Activated CD4-positive, CD25-positive, alpha-beta regulatory T cell treated with anti-CD3 and anti-CD28 coated beads, Interleukin-2, amount 50 U/mL, for 72 hours (primary cell): ENCODE measurements at places on chromosomes 2 and 18.

DNA sequence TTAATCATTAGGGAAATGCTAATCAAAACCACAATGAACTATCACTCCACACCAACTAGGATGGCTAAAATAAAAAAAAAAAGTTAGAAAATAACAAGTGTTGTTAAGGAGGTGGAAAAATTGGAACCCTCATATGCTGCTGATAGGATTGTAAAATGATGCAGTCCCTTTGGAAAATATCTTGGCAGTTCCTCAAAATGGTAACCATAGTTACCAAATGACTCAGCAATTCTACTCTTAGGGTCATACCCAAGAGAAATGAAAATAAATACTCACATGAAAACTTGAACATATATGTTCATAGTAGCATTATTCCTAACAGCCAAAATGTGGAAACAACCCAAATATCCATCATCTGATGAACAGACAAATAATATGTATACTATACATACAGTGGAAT lies 15.7 kb upstream of the ACVR2A start:
- no peak for DNase-seq

DNA sequence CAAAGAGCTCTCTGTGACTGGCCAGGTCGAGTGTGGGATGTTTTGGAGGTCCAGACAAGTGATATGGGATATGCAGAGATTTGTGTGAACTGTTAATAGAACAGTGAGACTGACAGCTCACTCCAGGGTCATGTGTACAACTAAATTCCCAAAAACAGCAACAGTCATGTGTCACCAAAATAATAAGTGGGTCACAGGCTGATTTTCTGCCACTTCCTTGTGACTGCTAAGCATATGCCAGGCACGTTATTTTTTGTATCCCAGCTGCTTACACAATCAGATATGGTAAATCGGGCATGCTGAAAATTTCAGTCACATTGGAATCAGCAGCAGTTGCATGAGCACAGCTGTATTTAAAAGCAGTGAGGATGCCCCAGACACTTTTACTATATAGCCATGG lies 198.7 kb downstream of the PTGR3 start:
- no peak for DNase-seq

- DNase-seq = no peak
These were observed 24.4 kb downstream of the NFE2L2 start for GRCh38 chr2:177239932-177240630.

DNA sequence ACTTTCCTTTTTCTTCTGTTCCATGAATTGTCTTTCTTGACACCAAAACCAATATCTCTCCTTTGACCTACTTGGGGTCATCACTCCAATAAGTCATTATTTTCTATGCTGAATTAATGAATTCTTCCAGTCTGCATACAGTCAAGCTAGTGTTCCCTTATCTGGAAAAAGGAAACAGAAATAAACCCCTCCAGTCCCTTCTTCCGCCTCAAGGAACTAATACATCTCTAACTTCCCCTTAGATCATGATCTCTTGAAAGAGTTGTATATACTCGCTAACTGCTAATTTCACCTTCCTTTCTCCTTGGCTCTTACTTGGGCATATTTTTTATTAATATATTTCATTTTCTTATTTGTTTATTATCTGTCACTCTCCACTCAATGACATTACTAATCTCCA lies 7.3 kb upstream of the ARHGAP15 start:
- no peak for DNase-seq
